Stimulated activated CD4-positive, alpha-beta T cell treated with anti-CD3 and anti-CD28 coated beads, Interleukin-1b, Interleukin-23, amount 100 ng/mL, for 24 hours (primary cell): ENCODE measurements at places on chromosomes 4 and X.

- DNase-seq: no peak
These were observed 158.8 kb downstream of the RBM46 start for GRCh38 chr4:154939851-154940250.

DNA sequence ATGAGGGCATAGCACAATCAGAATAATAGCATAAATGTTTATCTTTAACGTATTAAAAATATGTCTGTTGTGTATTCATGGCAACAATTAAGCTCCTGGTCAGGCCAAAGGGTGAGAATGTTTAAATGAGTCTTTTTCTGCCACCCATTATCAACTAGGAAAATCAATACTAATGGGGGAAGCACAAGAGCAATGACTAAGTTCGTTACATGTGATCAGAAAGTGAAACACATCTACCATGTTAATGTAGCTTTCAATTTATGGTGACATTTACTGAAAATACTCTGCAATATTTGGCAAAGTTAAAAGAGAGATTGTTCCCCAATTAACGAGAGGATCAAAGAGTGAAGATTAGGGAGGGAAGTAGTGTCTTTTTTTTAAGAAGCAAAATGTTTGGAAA is 143.7 kb downstream of the NAA11 start:
- no peak for DNase-seq

DNA sequence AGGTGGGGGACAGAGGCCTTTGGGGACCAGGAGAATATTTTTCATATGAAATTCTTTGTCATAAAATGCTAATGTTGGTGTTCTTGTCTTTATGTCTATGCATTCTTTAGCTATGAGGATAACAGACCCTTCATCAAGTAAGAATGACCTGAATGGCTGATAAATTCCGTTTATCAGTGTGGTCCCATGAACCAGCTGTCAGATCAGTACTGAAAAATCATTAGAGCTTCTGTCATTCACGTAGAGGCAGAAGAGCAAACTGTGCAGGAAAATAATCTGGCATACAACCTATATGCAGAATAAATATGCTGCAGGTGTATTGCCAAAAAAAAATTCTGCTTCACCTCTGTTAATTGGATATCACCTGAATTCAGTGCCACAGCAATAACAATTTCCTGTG is 828.6 kb downstream of the ADGRL3 start:
- DNase-seq: no peak

DNA sequence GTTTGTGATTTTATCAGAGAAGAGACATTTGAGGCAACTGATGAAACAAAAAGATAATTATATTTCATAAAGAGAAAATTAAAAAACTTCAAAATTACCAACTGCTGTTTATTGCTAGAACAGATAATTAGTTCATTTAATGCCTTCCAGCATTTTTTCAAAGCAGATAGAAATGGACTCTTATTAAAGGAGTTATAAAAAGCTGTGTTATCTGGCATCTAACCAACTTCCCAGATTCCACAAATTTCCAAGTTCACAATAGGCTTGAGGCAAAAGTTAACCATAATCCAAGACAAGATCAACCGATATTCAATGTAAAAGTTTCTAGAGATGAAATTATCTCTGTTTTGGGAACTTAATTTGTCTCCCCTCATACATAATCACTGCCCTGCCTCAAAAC is 152.4 kb downstream of the TSPAN5 start:
- no peak for DNase-seq

- no peak for DNase-seq
These were observed 312.0 kb downstream of the CAMK2D start for GRCh38 chr4:113449410-113449974.

DNA sequence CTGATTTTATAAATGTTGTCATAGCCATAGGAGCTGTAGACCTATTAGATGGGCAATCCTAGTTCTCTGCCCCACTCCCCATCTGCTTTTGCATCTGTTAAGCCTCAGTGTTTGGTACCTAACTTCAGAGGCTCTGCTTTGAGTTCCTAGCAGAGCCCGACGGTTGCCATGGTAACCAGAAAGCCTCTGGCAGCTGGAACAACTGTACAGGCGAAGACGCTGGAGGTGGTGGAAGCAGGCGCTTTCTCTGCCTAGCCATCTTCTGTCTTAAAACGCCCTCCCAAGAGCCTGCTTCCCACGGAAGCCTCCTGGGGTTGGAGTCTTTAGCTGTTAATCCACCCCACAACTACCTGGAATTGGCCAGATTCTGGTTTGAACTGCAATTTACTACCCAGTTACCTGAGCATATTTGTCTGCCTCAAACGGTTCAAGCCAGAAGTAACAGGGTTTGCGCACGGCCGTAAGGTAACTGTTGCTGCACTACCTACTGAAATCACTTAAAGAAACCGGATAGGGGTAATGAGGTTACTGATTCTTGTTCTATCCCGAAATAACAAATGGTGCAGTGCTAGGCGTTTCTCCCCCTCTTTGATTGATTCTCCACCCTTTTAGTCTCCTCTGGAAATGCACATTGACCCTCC is 1.0 kb upstream of the GABRG1 start:
- DNase-seq: no peak

DNA sequence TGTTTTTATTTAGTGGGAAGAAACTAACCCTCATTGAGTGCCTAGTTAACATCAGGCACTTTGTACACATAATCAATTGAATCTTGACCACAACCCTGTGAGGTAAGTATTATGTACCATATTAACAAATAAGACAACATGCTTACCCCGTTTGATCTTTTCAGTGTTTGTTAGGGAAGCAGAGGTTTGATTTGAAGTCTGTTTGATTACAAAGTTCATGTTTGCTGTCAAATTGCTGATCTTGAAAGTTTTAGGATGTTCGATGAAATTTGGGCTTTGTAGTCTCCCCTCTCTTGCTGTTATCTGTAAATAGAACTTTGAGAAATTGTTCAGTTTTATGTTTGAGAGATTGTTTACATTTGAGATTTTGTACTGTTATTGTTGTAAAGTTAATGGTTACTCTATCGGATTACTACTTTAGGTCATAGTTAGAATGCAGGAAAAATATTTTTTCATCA is 13.4 kb upstream of the ADH4 start:
- no peak for DNase-seq

DNA sequence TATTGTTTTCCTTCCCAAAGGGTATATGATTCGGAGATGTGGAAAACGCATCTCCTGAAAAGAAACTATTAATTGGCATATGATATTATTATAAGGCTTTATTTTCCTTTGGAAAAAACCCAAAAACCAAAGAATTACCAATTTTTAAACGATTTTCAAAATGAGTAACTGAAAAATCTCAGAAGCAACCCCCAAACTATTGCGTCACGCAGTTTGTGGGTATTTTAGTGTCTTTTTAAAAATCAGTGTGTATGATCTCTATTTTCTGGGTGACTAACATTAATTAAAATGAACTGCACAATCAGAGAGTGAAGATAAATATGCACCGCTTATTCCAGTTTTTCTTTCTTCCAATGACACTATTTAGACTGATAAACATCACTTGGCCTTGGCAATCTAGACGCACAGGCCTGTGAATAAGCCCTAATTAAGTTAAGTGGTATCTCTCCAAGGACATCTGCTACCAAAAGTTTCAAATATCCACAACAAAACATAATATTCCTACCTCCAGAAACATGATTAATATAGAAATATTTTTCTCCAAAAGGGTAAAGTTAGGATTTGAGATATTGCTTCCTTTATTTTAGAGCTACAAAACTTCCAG is 511.5 kb upstream of the FAM241A start:
- DNase-seq: no peak

- DNase-seq: no peak
These were observed 114.6 kb downstream of the RBM47 start for GRCh38 chr4:40515037-40515397.

DNA sequence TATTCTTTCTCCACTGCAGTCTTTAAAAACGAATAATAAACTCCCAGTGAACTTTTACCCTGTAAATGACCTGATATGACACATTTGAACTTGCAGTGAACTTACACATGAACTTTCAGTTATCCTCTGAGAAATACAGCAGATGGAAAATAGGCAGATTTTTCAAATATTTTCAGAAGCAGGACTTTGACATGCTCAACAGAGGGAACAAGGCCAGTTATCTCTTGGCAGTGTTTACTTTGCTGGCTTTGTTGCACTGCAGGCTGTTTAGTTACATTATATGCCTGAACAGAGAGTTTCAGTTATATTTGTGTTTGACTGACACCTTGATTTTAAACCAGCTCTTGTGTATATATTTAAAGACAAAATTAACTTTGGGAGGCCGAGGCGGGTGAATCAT is 47.6 kb upstream of the FGG start:
- no peak for DNase-seq

- DNase-seq: no peak
These were observed 53.3 kb downstream of the RGS12 start for GRCh38 chr4:3346146-3346545.

GRCh38 chr4:80788798-80789197 is 241.7 kb upstream of the BMP3 start:
- no peak for DNase-seq

DNA sequence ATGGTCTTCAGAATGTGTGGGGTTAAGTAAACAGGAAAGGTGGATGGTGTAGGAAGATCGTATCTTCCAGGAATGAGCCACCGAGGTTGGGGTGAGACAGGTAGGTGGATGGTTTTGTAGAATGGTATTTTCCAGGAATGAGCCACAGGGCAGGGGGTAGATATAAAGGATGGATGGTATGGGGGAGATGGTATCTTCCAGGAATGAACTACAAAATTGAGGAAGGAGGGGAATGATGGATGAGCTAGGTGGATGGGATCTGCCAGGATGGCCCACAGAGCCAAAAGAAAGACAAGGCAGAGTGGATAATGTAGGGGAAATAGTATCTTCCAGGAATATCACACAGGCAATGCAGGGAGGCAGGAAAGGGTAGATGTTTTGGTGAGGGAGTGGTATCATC is 60.0 kb downstream of the MAOA start:
- DNase-seq: no peak

GRCh38 chrX:133985967-133986683 is 731 bp upstream of the GPC3 start:
- no peak for DNase-seq

DNA sequence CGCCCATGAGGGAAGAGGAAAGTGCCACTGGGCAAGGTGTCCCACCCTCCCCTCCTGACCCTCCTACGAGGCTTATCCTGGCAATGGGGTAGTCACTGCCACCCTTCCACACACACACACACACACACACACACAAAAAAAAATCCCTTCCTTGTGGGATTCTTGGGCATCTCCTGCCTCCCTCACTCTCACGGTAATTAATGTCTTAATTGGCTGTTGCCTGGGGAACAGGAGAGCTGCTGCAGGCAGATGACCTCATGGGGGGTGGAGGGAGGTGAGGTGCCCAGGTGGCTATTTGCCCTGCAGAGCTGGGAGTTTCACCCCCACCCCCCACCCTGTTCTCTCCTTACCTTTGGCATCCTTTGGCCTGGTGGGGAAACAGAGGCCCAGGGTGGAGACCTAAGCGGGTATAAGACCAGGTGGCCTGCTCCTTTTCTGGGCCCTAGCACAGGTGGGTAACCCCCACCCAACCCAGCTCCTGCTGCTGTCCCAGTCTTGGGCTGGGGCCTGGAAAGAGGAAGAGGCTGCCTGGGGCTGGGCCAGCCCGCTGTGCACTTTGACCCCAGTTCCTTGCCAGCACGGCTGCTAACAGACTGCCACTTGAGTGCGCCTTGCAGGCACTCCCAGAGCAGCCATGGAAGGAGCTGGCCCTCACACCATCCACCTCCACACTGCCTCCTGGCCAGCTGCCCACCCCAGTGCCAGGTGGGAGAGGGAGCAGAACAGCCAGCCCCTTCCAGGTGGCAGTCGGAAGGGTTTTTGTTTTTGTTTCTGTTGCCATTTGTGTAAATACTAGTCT is 12.6 kb downstream of the EFNB1 start:
- DNase-seq: no peak

GRCh38 chr4:80126435-80126834 is 53.4 kb upstream of the ANTXR2 start:
- DNase-seq: no peak

DNA sequence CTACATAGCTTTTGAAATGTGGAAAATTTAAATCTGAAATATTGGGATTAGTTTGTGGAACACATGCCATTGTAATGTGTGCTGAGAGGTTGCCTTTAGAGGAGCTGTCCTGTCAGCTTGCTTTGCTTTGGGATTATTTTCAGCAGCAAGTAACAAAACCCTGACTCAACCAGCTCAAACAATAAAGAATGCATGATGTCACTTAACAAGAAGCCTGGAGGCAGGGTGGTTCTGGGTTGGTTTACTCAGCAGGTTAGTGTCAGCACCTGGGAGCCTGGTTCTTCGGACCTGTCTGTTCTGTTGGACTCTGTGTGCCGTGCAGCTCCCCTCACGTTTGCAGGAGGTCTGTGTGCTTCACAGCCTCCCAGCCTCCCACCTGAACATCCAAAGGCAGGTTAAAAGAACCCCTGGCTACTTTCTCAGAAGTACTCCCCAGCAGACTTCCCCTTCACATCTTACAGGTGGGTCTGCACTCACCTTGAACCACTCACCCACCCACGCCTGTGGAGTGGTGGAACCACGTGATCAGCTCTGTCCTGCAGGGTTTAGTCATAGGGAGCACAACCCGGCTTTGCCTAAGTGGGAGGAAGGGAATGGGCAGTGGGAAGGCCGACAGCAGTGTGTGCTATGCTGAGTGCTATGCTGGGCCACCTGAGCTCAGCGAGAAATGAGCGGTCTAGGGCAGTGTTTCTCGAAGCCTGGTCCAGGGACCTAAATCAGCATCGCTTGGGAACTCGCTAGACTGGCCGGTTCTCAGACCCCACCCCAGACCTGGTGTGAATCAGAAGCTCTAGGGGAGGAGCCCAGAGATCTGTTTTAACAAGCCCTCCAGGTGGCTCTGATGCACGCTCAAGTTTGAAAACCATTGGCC is 20.4 kb downstream of the TMEM131L start:
- DNase-seq: no peak

DNA sequence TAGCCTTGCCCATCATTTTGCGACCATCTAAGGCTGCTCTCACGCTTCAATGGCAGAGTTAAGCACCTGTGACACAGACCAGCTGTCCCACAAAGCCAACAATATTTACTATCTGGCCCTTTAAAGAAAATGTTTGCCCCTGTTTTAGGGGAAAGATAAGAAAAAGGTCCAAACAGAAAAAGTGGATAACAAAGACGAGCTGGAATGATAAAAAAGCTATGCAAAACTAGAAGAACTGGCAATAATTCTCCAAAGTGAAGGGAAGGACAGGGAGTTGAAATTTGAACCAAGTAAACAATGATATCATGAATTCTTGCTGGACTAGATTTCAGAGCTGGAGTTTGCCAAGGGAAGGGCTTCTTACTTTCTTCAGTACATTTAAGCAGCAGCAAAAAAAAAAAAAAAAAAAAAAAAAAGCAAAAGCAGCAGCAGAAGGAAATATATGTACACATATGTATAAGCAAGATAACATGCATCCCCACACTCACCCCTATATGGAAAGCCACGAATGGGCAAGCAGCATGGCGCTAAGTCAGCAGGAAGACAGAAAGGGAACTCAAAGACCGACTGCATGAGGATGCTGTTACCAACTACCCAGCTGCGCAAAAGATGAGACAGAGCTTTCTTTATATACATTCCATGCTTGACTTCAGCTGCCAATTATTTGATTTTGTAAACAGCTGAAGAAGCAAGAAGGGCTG is 12.5 kb downstream of the TRAPPC2 start:
- DNase-seq: no peak

GRCh38 chrX:130402208-130402684 is 459 bp downstream of the RBMX2 start:
- DNase-seq: no peak

GRCh38 chrX:10022580-10023245 is 55.6 kb downstream of the CLDN34 start:
- no peak for DNase-seq

- peak; percentile 29 for DNase-seq
These were observed 254.5 kb upstream of the VEGFC start for GRCh38 chr4:177047070-177047850.

GRCh38 chrX:17535229-17535628 is 160.2 kb downstream of the NHS start:
- no peak for DNase-seq

- no peak for DNase-seq
These were observed 94.5 kb downstream of the EGF start for GRCh38 chr4:110007217-110007616.
